NCI-H2029 (cell line): ENCODE measurements at places on chromosomes 1 and 21.

- no peak for DNase-seq
Observed at GRCh38 chr1:245225322-245226202, 70.8 kb downstream of the KIF26B start.

DNA sequence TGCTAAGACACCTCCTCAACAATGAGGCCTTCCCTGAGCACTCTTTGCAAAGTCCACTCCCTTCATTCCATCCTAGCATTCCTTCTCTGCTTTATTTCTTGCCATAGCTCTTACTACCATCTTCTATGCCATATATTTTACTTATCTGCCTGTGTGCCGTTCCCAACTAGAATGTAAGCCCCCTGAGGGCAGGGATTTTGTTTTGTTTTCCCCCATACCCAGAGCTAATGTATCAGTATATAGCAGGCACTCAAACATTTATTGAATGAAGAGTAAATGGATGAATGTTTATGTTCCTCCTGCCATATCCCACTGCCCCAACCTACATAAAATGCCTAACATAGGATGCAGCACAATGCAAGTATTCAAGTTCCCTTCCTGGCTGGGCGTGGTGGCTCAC is 14.9 kb upstream of the PPP1R15B start:
- DNase-seq = no peak

DNA sequence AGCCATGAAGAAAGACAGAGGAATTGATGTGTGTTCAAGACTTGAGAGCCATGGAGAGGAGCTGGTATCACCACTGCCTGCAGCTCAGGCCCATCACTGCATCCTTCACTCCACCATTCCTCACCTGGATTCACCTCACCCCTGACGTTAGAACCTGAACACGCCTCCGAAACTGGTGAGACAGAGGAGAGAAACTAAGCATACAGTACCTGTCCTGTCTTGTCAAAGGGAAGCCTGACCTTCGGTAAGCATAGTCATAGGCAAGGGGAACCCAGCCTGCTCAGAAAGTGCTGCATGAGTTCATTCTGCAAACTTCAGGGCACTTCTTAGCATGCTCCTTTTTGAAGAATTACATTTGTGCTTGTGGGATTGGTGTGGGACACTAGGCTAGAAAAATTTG is 425.8 kb downstream of the DSCAM start:
- no peak for DNase-seq

DNA sequence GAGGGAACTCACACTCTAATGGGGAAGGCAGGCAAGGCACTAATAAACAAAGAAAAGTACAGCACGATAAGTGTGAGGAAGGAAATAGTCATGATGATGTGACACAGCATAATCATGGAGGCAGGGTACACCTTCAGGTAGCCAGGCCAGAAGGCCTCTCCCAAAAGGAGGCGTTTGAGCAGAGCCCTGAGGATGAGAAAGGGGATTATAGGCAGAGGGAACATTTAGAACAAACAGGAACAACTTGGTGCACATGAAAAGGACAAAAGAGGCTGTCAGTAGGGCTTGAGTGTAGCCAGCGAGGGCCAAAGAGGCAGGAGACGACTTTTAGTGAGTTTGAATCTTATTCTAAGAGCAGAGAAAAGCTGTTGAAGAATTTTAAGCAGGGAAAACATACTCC is 33.4 kb upstream of the CRNN start:
- no peak for DNase-seq

DNA sequence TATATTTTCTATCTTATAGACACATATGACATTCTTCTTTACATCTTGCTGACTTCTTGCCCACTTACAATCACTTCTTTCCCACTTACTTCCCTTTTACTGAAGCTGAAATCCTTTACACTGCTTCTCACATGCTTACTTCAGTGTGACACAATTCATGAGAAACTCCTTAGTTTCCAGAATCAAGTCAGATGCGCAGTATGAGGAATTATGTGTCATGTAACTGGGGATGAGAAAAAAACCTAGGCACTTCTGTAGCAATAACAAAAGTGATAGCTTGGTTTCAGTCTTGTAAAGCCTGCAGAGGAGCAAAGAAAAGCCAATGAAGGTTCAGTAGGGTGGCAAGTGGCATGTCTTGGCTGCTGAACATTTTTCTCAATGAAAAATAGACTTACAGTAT is 566.2 kb upstream of the RGS18 start:
- no peak for DNase-seq

GRCh38 chr1:101115112-101115511 is 89.5 kb upstream of the DPH5 start:
- no peak for DNase-seq

GRCh38 chr1:155643230-155643629 is 33.2 kb downstream of the MSTO1 start:
- DNase-seq = no peak

- DNase-seq = no peak
Observed at GRCh38 chr1:154707901-154708463, 100.0 kb upstream of the ADAR start.

- DNase-seq = no peak
Observed at GRCh38 chr1:220880726-220881506, 1.7 kb downstream of the HLX start.
